Fibroblast of skin of scalp (primary cell): ENCODE measurements at places on chromosomes 4 and X.

DNA sequence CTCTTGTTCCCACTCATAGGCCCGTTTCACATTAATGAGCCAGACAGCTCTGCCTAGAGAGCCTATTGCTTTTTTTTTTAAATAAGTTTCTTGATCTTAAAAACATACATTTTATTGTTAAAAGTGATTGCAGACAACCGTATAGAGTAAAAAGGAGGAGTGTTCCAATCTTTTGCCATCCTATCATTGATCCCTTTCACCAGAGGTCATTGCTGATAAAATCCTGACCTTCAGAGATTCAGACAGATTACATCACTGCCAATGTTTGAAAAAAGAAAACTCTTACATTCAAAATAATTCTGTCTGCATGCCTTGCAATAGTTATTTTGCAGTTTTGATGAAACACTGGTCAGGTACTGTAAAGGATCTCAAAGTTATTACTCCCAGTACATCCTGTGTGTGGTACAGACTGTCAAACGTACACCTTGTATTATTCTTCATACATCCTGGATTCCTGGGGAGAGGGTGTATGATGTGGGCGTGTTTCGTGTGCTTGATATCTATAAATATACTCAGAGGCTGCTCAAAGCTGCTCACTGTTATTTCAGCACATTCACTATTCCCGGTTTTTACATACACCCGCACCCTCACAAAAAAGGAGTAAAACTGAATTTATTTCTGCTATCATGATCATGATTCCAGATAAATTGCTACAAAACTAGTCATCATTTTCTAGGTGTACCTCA lies 15.4 kb upstream of the KLHL2 start:
- no peak for DNase-seq

GRCh38 chr4:83490876-83491450 lies 6.1 kb upstream of the ABRAXAS1 start:
- DNase-seq, result peak; percentile 13

DNA sequence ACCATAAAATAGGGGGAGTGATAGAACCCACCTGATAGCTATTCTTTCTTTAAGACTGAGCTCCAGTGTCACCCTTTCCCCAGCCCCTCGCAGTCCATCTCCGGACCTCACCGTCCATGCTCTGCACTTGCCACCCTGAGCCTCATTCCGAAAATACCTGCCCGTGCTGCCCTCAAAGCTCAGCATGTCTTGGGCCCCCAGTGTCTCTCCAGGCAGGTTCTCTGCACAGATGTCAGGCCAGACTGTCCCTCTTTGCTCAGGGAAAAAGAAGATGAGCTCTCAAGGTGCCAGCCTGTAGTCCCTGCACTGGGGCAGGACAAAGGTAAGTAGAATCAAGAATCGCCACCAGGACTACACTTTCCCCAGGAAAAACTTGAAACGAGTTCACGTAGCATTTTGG lies 9.8 kb upstream of the WFS1 start:
- DNase-seq, result no peak

DNA sequence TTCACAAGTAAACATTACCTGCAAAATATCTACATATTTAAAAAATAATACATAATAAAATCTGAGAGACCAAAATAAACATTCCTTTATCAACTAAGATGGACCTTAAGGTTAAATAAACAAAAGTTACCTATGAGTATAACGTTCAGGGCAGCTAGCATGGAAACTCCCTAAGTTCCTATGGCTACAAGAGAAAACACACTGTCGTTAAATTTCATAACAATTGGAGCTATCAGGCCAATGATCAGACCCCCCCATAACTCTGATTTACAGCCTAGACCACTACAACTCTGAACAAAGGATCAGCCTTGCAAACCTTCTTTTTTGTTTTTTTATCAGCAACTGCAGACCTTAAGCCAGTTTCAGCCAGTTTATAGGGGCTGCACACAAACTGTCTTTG lies 1418.4 kb downstream of the PCDH18 start:
- no peak for DNase-seq

- peak; percentile 68 for DNase-seq
Measured at GRCh38 chr4:24794480-24794879, 893 bp upstream of the SOD3 start.

- DNase-seq, result no peak
Measured at GRCh38 chr4:2042204-2042946, 16.8 kb upstream of the NAT8L start.
